Fibroblast of skin of left biceps (primary cell): ENCODE measurements at places on chromosomes 2 and 18.

GRCh38 chr2:20012282-20013125, at the start of gene MATN3:
Gene MATN3, minus strand, starts transcription at chr2:20012668. Its CDS starts 37 bp downstream, at chr2:20012631.
- no peak for DNase-seq

DNA sequence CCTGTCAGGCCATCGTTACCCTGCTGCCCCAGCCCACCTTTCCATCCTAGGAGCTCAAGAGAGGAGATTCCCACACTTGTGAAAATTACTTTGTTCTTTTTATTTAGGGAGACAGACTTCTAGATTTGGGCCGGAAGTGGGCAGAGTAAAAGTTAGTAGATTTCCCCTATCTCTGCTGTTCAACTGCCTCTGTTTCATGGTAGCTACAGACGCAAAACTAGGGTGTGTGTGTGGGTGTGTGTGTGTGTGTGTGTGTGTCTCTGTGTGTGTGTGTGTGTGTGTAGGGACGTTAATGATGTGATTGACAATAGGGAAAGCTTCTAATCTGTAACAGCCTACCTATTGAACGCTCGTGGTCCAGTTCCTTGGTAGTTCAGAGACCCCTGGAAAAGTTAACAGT, 438 bp downstream of the PSMA8 start:
- DNase-seq = no peak

DNA sequence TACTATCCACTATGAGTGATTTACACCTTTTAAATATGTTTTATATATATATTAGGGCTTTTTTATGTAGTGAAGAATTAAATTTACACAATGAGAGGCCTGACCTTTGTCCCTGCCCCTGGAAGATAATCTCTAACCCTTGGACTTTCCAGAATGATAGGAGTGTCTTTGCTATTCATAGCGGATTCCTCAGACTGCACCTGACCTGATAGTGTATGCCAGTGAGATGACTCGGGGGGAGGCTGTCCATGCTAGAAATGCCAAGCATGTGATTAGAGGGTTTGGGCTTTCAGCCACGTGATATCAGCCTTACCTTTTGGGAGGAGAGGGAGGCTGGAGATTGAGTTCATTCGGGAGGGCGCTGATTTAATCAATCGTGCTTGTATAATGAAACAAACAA, 44.1 kb upstream of the LHCGR start:
- DNase-seq = no peak

- DNase-seq = no peak
These were observed 47.5 kb upstream of the TXNDC2 start for GRCh38 chr18:9838144-9838877.

DNA sequence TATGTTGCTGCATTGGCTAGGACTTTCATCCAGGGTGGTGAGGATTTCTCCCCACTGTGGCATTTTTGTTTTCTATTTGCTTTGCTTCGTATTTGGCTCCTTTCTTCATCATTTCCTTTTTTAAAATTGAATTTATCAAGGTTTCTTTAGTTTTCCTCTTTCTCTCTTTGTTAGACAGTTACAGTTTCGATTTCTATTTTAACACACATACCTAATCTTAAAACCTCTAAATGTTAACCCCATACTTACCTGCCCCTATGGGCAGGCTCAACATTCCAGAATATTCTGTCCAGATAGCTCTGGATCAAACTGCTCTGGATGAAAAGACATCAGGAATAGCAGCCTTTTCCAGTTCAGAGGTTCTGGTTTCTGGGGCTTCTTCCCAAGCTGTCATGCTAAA, 49.2 kb downstream of the DIPK1C start:
- no peak for DNase-seq

DNA sequence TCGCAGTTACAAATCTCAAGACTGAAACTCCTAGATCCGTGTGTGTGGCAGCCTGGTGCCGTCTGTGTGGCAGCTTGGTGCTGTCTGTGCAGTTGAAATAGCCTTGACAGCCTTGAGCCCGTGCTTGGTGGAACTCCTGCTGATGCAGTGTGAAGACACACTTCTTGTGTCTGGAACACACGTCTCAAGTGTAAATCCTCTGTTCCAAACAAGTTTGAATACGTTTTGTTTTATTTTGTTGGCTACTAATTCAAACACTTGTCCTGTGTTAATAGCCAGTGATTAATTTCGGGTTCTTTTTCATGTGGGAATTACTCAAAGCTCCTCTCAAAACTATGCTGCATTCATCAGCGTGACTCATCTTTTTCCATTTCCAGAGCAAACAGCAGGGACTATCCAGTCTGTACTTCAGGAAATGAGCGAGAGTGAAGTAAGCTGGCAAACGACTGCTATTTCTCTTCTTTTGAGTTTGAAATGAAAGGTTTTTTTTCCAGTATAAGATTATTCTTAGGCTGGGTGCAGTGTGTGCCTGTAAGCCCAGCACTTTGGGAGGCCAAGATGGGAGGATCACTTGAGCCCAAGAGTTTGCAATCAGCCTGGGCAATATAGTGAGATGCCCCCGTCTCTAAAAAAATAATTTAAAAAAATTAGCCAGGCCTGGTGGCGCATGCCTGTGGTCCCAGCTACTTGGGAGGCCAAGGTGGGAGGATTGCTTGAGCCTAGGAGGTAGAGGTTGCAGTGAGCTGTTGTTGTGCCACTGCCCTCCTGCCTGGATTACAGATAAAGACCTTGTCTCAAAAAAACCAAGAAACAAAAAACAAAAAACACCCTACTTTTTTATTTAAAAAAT, 152.9 kb downstream of the SPP2 start:
- peak; percentile 83 for DNase-seq

- DNase-seq = no peak
These were observed 138.6 kb upstream of the ZC3H15 start for GRCh38 chr2:186347472-186347871.

- DNase-seq = no peak
These were observed 41.9 kb downstream of the SPTBN1 start for GRCh38 chr2:54497763-54498680.

GRCh38 chr2:222862106-222862908, 1.5 kb downstream of the ACSL3 start:
- DNase-seq = no peak

DNA sequence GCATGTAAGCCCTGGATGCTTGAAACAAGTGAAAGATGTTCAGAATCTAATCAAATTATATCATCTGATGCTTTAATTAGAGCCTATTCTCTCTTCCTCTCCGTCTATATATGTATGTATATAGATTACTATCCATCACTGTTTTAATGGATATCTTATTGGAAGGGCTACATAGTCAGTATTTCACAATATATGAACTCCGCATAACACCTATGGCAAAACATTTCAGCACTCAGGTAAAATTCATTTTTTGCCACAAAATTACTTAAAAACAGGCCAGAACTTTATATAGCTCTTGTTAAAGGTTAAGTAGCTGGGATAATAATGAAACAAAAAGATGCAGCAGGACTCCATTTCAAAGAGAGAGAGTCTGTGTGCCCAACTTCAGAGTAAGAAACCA, 1.2 kb downstream of the PJVK start:
- DNase-seq = no peak

- no peak for DNase-seq
These were observed 29.0 kb upstream of the DNAJC27 start for GRCh38 chr2:25000503-25001324.

- DNase-seq = peak; percentile 75
These were observed 165.0 kb downstream of the LNPK start for GRCh38 chr2:175837046-175837445.

GRCh38 chr2:148594216-148594615, 50.3 kb upstream of the EPC2 start:
- no peak for DNase-seq
